ENCODE measurements at places on chromosomes 4 and X.

DNA sequence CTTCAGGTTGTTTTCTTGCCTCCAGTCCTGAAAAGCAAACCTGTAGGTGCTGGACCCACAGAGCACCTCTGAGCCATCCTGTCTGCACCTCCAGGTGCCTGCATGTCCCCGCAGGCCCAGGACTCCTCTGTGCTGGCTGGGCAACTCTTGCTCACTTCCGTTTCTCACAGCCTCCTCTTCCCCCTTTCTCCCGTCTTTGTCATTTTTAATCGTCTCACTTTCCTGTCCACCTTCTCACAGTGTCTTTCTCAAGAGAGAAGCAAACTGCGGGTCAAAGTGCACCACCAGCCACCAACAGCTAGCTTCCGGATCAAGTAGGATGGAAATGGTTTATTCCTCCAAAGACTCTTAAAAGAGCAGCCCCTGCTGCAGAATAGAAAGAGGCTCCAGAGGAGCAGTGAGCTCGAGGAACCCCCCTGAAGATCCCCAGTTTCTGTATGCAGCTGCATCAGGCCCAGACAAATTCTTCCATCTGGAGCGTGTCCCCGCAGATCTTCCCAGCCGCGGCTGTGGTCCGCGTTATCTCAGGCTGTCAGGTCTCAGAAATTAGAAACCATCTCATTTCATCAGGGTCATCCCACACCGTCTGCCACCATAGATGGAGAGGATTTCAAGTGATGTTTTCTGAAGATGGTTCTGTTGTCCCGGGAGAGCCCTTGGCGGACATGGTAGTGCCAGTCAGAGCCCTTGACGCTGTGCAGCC, 87.7 kb downstream of the FHDC1 start:
- no peak for DNase-seq

DNA sequence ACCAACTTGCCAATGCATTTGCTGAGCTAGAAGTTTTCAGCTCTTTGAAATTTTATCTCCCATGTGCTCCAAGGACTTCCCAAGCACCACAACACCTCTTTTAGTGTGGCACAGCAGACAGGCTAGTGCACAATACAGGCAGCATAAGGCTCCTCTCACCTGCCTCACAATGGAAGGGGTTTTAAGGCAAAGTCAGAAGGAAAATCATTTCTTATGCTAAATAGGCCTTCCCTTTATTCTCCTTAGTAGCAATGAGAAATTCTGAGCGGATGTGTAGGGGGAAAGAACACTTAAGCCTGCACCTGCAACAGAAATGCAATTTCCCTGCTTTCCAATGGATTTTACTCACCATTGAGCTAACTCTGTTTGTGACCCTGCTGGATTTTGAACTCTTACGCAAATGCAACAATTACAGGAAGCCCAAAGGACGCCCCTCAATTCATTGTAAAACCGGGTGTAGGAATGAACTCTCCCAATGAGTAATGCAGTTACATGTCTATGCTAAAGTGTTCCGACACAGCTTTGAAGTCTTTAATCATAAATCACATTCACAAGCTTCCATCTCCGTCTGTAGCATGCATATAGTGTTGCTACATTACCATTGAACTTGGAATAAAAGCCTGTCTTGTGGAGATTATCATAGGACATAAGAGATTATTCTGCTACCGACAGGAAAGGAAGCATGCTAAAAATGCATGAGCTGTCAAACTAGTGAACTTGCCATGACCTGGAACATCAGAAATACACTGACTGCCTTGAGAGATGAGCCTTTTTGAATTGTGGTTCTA, 1084.9 kb downstream of the RPA4 start:
- no peak for DNase-seq

- no peak for DNase-seq
Observed at GRCh38 chrX:41468647-41469323, 21.6 kb downstream of the NYX start.

- DNase-seq, result no peak
Observed at GRCh38 chr4:22253431-22253830, 262.4 kb downstream of the ADGRA3 start.
